ENCODE measurements at places on chromosomes 5 and 9.

GRCh38 chr9:121876658-121877271 is 216.3 kb downstream of the TTLL11 start:
- DNase-seq, result no peak

DNA sequence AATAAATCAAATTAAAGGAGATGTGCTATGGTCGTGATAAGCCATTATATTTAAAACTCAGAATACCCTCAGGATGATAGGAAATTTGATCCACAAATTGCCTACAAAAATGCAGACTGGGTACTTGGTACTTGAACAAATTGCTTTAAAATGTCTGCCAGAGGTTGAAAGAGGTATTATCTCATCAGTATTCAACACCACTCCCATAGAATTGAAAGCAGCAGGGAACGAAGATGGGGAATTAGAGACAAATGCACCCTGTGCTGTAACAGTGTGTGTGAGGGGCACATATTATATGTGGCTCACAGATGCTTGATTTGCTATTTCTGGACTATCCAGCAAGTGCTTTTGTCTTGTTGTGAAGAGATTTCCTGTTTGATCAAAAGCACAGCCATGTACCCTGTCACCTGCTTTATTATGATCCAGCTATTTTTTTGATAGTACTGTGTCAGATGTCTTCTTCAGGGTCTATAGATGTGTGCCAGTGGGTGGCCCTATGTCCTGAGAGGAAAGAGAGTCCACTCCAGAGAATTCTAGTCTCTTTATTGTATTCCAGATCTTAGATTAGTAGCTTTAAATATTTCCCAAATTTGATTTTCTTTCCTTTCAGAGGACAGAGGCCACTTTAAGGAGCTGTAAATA is 120.1 kb downstream of the XRCC4 start:
- no peak for DNase-seq

DNA sequence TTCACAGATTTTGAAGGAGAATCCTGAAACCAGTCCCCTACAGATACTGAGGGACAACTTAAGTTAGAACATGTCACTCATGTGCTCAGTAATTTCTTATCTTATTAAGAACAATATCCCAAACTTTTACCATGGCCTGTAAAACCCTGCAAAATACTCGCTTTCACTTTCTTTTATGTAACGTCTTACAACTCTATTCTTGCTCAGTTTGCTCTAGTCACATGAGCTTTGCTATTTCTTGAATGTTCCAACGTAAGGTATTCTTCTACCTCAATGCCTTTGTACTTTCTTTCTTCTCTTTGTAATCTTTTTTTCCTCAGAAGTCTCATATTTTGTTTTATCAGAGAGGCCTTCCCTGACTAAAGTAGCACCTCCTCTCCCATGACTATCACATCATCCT is 14.1 kb downstream of the TMEM38B start:
- DNase-seq, result no peak

DNA sequence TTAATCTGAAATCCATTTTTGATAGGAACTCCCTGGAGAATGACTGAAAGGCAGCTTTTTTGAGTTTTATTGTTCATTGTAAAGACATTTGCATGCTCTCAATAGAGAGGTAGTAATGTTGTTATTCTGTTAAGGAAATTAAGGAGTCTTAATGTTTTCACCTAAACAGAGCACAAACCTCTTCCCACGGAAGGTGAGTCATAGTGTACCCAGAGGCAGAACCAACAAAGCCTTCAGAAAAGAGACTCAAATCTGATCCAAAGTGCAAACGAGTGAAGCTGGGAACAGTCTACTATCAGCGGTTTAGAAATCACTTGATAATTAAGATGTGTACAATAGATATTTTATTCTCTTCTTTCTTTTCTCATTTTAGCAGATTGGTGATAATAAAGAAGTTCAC is 470.5 kb downstream of the PLK2 start:
- no peak for DNase-seq

- DNase-seq, result no peak
Observed at GRCh38 chr9:83583151-83584014, 39.6 kb upstream of the IDNK start.

DNA sequence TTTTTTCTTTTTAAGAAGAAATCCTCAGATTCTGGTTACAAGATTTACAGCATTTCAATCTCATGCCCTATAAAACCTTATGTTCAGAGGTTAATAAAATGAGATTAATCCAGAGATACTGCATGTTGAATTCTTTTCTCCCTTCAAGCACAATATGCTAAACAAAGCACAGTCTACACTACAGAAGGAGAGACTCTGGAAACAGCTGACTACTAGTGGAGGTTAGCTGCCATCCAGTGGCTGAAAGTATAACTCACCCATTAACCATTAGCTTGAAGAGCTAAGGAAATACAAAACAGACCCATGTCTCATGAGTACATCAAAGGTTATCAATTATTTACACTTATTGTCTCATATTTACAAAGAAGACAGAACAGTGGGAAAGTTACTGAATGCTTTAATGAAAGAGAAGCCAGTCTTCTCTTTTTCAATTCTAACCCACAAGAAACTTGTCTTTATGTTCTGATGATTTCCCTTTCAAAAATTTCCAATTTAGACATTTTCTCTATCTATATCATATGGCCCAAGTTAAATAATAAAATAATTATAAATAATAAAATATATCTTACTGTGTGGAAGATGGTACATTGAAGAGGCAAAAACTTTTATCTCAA is 12.7 kb upstream of the DNAH5 start:
- DNase-seq, result no peak

DNA sequence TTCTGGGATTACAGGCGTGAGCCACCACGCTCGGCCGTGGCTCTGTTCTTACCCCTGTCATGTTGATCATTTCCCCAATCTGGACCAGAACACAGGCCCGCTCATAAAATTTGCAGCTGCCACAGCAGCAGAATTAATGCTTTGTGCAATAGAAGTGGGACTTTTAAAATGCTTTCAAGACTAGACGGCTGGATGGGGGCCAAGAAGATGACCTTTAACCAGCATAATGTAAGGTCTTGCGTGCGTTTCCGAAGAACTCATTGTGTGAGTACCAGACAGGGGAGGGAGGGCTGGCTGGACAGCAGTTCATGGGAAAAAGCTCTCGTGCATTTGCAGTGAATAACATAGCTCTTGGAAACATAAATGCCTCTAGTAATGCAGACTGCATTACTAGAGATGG is 3.5 kb upstream of the WDR38 start:
- no peak for DNase-seq
